IPS-NIHi11 (cell line): ENCODE measurements at places on chromosomes 3 and 15.

- DNase-seq = no peak
Observed at GRCh38 chr3:167941234-167941995, 154.3 kb downstream of the GOLIM4 start.

DNA sequence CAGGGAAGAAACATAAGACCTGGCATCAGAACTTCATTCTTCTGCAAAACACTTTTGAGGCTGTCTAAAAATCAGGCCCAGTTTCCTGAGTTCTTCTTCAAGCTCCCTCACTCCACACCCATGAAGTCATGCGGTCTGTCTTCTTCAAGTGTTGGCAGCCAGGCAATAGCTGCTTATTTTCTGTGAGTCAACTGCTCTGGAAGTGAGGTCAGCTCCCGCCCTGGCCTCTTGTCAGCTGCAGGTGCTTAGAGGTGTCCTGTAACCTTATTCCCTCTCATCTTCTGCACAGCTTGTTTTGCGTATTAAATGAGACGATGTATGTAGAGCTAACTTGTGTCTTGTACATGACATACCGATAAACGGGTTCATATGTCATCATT, 226.1 kb downstream of the ADAMTS17 start:
- DNase-seq = no peak

GRCh38 chr3:52190294-52191074, 7.5 kb upstream of the ALAS1 start:
- DNase-seq = no peak

- DNase-seq = no peak
Observed at GRCh38 chr3:14698601-14699244, 23.8 kb downstream of the C3orf20 start.

GRCh38 chr3:114565216-114565615, 271.4 kb downstream of the TIGIT start:
- DNase-seq = no peak

DNA sequence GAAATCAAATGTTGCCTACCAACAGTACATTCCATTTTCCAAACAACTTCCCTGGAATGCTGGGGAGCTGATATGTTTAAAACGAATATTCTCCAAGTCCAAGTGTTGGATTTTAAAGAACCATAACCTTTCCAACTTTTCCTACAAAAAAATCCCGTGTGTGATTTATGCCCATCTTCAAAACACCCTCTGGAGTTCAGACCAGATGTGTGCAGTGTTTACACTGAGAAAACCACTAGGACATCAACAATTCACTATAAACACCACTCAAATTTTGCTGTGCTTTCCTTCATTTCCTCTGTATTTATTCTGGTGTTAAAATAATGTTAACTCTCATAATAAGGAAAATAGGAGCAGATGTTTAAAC, 2.4 kb downstream of the VGLL4 start:
- no peak for DNase-seq

- no peak for DNase-seq
Observed at GRCh38 chr3:159234306-159234705, 432.5 kb downstream of the MFSD1 start.

DNA sequence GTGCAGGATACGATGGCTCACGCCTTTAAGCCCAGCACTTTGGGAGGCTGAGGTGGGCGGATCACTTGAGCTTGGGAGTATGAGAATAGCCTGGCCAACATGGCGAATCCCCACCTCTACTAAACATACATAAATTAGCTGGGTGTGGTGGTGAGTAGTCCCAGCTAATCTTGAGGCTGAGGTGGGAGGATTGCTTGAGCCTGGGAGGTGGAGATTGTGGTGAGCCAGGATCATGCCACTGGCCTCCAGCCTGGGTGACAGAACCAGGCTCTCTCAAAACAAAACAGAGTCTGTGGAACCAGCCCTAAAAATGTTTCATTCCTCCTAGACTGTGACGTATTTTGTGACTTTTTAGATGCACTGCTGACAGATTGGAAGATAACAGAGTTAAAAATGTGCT, 34.3 kb upstream of the RAD51 start:
- DNase-seq = no peak

DNA sequence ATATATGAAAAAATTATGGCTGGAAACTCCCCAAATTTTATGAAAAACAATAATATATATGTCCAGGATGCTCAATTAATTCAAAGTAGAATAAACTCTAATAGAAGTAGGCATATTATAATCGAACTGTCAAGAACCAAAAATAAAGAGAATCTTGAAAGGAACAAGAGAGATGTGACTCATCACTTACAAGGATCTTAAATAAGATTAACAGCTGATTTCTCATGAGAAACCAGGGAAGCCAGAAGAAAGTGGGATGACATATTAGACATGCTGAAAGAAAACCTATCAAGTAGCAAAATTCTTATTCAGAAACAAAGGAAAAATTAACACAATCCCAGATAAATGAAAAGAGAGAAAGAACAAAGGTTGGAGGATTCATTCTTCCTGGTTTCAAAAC, 66.8 kb downstream of the FAIM start:
- DNase-seq = no peak

DNA sequence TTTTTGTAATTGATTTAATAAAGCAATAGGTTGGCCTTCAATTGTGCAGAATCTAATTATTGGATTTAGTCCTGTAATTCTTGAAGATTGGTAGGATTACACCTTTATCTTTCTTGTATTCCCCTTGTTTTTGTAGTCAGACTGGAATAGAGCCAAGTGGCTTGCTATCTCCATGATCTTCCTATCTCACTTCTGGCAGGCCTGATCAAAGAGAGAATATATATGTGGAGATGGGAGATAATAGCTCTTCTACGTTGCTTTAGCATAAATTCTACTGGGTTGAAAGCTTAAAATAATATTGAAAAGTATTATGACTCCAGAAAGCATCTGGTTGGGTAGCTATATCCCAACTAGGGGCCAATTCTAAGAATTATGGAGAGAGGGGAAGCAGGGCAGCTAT, 16.9 kb upstream of the IFT57 start:
- no peak for DNase-seq

GRCh38 chr3:108088697-108089096, 2.1 kb downstream of the CD47 start:
- no peak for DNase-seq

- peak; percentile 11 for DNase-seq
Observed at GRCh38 chr3:29757054-29757777, 476.3 kb downstream of the RBMS3 start.

DNA sequence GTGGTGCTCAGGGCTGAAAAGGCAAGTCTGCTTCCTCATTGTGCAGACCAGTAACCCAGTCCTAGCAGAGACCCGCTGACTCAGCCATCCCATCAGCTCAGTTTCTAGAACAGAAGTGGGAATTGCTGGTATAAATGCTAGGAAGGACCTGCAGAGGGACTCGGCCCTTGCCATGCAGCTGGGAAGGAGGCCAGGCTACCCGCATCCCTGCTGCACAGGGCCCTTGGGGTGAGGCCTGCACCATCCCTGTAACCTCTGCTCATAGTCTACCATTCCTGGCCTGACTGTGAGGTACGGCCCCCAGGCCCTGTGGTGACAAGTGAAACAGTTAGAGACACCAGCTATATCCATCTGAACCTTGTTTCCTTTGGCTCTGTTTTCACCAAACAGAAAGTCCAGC, 23.5 kb downstream of the RAB6B start:
- no peak for DNase-seq

- DNase-seq = no peak
Observed at GRCh38 chr15:69096626-69097025, 63.8 kb upstream of the GLCE start.

- DNase-seq = no peak
Observed at GRCh38 chr15:66815318-66815717, 113.3 kb downstream of the SMAD6 start.

- peak; percentile 44 for DNase-seq
Observed at GRCh38 chr3:55486101-55486856, 827 bp downstream of the WNT5A start.

DNA sequence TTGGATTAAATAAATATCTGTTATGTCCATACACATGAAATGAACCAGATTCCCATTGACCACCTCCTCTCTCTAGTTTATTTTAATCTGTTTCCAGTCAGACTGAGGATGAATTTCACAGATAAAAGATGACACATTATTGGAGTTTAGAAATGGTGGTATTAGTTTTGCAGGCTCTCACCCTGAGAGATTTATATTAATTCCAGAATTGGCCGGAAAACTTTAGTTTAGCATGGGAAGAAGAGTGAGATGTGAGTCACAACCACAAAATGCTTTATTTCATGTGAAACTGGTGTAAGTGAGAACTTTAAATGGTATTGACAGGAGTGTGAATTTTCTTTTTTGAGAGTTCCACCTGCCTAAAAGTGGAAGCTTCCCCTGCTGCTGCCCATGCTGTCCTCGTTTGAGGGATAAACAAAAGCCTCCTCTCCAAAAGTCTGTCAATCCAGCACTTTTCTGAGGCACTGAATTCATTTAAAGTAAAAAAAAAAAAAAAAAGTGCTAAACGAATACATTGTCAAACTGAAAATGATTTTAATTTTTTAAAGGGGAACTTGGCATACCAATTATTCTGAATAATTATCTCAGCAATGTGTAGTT, 65.1 kb upstream of the EPHA3 start:
- DNase-seq = no peak

GRCh38 chr3:14547693-14548092, 7.6 kb upstream of the GRIP2 start:
- DNase-seq = no peak

- DNase-seq = no peak
Observed at GRCh38 chr3:73745526-73746191, 120.9 kb upstream of the PDZRN3 start.

GRCh38 chr3:195666-196065, 897 bp upstream of the CHL1 start:
- no peak for DNase-seq

DNA sequence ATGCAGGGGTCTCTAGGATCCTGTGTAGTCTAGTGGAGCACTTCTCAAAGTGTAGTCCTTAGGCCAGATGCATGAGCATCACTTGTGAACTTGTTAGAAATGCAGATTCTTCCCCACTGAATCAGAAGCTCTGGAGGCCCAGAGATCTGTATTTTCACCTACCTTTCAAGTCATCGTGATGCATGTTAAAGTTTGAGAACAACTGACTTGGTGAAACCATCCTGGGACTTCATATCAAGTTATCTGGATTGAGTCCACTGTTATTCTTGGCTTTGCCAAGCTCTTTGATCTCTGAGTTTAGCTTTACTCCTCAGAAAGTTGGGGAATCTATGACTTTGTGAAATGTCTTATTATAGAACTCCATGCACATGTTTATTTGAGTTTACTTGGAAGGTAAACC, 78.5 kb downstream of the ARNT2 start:
- DNase-seq = no peak

GRCh38 chr3:77837456-77838025, 797.6 kb downstream of the ROBO2 start:
- no peak for DNase-seq

DNA sequence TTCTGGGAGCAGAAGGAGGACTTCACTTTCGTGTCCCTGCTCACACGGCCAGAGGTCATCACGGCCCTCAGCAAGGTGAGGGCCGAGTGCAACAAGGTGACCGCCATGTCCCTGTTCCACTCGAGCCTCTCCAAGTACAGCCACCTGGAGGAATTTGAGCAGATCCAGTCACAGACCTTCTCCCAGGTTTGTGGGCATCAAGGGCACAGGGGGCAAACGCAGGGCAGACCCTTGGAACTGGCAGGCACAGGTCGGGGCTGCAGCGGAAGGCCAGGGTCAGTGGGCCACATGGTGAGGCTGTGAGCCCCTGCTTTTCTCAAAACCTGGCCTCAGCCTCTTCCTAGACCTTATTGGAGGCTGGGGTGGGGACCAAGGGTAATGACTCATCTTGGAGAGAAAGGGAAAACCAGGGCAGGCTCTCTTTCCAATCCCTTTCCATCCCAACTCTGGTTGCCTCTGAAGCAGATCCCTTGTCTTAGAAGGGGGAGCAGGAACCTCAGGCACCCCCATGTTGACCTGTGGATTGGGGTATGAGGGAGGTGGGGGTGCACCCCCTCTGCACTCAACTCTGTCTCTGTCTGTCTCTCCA, 29.5 kb downstream of the DNAH1 start:
- DNase-seq = no peak

DNA sequence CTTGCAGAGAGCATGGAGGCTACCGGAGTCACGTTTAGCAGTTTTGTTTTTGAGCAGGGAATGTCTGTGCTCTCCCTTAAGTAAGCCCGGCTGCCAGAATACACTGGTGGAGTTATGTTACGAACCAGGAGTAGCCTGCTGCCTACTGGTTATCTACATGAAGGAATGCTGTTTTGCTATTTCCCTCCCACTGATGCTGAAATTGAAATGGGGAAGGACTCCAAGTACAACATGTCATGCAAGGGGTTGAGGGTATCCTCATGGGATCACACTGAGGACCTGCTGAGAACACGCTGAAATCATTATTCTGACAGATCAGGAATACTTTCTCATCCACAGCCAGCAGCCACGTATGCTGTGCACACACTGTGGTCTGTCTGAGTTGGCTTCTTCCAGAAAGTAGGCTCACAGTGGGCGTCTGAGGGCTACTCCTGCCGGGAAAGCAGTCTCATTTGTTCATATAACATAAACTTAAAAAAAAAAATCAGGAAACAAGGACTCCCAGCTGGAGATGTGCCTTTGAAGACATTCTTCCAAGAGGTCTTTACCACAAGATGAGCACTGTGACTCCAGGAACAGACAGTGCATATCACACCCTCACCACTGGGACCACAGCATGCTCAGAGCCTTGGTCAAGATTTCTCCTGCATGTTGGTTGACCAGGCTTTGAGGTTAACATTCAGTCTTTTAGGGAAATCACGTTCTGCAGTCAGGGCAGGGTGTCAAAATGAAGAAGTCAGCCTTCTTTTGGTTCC, 300.4 kb upstream of the RASGRP1 start:
- no peak for DNase-seq
